Esophagus mucosa (tissue), 1 donor: ENCODE measurements at places on chromosomes 6 and 20. TPM values are rescaled to one million over a fixed set of nuclear protein-coding genes. Genes with fewer than 3 reads are reported as not detected.

The TMEM200A gene
- 0.16 TPM for total RNA-seq

The CSE1L gene
- total RNA-seq: 62.2 TPM

The FAM162B gene
- total RNA-seq: 0.92 TPM

The APCDD1L gene
- 0.16 TPM for total RNA-seq

The POU5F1 gene
- total RNA-seq: 0.40 TPM

The NFATC2 gene
- 0.76 TPM for total RNA-seq

The ID1 gene
- total RNA-seq: 299 TPM

The TENT5A gene
- 2.9 TPM for total RNA-seq

The PTCHD4 gene
- total RNA-seq: 0.40 TPM
